SW 1271 (cell line): ENCODE measurements at places on chromosomes 13 and 19.

DNA sequence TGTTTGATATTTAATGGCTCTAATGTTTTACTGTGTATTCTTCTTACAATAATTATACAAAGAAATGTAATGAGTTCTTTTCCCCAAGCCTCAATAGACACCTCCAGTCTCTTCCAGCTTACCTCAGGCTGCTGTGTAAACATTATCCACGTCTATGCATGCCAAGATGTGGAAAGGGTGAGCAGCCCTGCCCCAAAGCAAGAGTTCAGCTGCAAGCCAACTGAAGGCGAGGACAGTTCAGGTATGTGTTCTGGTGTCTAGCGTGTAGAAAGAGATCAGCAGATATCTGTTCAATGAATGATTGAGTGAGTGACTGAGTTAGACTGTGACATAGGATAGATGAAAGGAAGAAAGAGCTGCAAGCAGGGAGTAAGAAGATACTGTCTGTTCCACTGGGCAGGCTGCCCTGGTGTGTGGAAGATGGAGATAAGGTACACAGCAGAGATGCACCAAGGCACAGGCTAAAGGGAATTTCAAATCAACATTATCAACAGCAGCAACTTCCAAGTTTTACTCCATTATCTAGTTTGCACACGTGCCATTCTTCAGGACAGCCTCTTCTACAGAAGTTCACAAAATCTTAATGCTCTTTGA, 66.0 kb downstream of the LATS2 start:
- no peak for DNase-seq

- DNase-seq = no peak
These were observed 1.9 kb downstream of the MKNK2 start for GRCh38 chr19:2048959-2049740.

DNA sequence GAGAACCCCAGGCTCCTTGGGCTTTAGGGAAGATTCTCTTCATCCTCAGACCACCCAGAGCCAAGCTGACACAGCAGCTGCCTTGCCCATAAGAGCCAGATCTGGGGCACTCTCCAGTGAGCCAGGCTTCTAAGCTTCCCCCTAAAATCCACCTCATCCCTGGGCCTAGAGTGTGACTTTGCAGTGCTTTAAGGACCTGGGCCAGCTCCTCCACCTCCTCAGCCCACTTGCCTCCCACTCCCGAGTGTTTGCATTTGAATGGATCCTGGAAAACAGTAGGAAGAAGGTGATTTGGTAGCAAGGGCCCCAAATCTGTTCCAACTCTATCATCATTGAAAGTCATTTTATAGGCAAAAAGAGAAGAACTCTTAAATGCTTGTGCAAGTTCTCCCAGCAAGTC, 108.7 kb upstream of the UBL3 start:
- DNase-seq = no peak

GRCh38 chr19:28155265-28155664, 1057.7 kb downstream of the UQCRFS1 start:
- no peak for DNase-seq

GRCh38 chr13:18948012-18948663, 233.5 kb downstream of the TUBA3C start:
- DNase-seq = no peak

DNA sequence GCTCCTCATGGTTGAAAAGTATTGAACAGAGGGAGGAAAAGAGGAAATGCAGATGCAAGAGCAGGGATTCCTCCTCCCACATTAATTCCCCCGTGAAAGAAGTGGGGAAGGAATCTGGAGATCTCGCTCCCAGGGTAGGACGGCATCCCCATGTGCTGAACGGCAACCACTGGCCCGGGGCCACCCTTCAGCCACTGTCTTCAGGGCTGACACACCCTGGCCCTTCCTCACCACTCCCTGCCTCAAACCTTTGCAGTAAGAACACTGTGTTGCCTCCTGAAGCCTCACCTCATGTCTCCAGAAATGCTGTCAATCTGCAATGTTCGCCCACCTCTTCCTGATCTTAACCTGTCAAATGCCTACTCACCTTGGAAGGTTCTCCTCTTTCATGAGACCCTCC, 10.9 kb upstream of the DOCK9 start:
- DNase-seq = no peak

- no peak for DNase-seq
These were observed 260.9 kb downstream of the MTUS2 start for GRCh38 chr13:29081036-29081435.

DNA sequence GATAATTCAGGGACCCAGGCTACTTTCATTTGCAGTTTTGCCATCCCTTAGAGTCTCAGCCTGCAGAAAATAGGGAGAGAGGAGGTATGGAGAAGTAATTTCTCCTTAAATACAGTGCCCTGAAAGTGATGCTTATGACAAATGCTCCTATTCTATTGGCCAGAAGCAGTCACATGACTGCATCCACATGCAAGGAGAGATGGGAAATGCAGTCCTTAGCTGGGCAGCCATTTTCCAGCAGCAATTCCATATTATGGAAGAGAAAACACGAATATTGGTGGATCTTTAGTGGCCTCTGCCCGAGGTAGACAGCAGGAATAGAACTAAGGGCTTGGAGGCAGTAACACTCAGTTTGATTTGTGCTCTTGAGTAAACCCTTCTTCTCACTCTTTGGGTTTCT, 39.4 kb downstream of the VAV1 start:
- DNase-seq = peak; percentile 77

DNA sequence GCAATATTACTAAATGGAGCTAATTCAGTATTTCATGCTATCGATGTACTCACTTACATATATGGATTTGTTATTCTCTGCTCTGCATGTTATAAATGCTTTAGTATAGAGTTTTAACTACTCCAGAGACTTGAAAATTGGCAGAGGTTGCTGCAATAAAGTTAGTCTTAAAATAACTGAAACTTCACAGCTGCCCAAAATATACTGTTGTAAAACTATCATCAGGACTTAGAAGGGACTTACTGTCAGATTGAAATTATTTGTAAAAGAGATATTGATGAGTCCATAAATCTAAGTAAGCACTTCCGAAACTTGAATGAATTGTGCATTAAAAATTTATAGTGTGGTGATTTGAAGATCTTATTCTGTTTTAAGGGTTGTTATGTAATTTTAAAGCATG, 1178.2 kb upstream of the PCDH20 start:
- no peak for DNase-seq

DNA sequence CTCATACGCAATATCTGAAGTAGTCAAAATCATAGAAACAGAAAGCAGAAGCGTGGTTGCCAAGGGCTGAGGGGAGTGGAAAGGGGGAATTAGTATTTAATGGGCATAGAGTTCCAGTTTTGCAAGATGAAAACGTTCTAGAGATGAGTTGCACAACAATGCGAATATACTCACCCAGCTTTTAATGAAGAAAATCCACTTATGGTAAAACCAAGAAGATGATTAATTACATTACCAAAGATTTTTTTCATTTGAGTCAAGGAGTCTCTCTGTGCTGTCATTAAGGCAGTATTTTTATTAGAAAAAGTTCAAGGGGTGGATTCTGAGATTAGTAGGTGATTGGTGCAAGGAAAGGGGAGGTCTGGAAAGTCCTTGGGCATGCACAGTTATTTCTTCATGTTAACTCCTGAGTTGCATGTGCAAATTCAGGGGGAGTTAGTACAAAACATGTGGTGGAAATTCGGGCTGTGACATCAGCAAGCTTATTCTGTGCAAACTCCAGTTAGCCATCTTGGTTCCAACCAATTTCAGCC, 6.9 kb upstream of the CBY2 start:
- no peak for DNase-seq

DNA sequence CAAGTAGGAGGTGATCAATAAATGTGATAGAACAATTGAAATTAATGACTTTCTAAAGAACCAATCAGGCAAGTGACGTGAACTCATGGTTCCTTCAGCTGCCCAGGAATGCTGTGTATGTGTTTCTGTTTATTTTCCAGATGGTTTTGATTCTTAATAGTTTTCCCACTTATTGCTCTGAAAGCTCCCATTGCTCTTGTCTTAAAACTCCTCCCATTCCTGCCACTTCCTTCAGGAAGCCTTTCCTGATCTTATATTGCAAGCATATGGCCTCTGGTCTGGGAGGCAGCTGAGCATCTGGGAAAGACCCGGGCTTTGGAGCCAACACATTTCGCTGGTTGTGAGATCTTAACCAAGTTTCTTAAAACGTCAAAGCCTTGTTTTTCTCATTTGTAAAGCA, 17.1 kb upstream of the LATS2 start:
- DNase-seq = no peak

DNA sequence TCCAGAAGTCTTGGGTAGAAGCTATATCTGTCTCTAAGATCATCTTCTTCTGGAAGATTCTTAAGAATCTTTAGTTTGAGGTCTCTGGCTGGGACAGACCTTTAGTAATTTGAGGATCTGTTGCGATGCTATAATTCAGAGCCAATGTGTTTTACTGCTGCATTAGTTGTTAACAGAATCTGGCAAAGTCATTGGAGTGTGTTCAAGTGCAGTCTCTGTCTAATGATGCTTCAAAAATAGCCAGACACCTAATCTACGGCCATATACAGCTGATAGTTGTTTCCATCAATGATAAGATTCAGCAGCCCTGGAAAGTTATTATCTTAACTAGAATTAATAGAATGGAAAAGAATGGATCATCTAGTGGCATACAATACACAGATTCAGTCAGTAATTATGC, 72.6 kb downstream of the CDK8 start:
- DNase-seq = no peak

DNA sequence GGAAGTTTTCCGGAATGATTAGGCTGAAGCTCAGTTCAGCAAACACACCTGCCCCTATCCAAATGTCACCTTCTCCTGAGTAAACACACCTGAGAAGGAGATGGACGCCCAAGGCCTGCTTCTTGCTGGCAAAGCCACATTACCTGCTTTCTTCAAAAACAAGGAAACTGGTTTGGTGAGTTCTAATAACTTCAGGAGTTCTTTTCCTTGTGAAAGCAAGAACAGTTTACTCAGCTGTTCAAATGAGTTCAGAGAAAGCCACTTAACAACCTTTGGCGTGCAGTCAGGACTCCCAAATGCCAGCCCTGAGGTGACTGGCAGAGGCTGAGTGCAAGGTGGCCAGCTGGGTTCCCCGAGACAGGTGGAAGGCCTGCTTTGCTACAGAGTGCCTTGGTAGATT, 160.5 kb downstream of the STK24 start:
- no peak for DNase-seq

- no peak for DNase-seq
These were observed 74.4 kb upstream of the FARP1 start for GRCh38 chr13:98068521-98068920.
